ENCODE measurements at places on chromosomes 3 and 15. TPM values are rescaled to one million over a fixed set of nuclear protein-coding genes. Genes with fewer than 3 reads are reported as not detected.
A peak's percentile ranks its signal among the peaks of the same experiment; 100 is the strongest.

Gene LTK
- total RNA-seq = 1.0 TPM

DNA sequence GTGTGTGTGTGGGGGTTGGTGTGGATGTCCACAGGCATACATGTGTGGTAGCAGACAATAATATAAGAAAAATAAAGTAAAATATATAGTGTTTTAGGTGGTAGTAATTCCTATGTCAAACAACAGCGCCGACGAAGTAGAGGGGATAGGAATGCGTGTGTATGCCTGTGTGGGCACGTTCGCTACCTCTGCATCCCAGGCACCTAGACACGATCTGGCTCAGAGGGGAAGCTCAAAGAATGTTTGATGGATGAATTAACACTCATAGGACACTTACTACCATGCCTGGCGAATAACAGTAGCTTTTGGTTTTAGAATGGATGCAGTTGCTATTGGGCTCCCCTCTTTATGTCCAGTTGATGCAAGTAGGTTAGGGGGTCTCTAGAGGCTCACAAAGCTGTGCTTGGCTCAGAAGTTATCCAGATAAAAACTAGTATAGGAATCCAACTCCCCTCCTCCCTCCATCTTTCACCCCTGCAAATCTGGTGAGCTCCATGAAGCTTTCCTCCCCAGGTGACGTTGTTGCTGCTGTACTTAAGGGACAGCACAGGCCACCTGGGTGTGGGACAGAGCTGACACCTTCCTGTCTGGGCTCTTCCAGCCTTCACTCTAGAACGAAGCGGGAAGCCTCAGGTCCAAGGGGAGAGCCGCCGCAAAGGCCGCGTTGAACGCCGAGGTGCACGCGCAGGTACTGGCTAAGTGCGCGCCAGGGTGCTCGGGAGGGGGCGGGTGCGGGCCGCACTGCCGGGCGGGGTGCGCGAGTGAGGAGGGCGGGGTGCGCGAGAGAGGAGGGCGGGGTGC, 192.6 kb upstream of the LYSMD4 start:
- no peak for DNase-seq

Gene NPAP1
- not detected for total RNA-seq

DNA sequence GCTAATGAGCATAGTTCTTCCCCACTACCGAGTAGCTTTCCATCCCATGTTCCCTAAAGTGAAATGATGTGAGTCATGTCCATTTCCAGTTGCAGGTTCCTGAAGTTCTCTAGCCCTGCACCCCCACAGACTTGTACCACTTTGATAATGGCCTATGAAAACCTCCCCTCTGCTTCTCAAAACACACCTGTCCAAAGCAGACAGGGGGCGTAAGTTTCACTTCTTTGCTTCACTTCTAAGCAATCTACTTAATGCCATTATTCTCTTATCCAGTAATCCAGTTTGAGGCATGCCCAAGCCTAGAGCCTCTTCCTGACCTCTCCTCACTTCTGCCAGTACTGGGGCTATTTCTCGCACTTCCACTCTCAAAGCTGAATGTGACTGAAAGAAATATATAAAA, 305.1 kb downstream of the IGSF11 start:
- DNase-seq = no peak

DNA sequence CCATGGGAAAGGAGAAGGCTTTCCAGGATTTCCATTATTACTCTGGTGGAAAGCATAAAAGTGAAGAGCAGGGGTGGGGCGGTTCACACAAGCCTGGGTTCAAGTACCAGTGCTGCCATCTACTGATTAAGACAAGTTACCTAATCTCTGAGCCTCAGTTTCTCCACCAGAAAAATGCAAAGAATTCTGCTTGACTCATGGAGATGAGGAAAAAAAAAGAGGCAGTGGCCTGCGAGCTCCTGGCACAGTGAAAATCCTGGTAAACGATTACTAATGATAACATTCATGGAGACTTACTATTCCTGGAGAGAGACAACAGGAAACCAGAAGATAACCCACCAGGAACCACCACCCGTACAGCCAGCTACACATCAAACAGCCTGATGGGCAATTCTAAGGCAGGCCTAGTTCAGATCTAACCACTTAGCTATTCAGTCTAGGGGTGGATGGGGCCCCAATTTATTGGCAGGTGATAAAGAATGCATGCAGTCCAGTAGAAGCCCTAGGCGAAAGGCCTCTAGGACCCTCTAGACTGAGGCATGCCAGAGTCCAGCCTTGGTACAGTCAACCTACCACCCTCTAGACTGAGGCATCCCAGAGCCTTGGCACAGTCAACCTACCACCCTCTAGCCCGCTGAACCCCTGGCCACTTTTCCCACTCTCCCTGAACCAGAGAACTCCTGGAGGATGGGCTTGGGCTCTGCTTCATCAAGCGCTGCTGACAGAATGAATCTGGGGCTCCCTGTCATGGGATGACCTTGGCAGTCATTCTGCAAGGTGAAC, 2.5 kb downstream of the AMOTL2 start:
- DNase-seq = no peak

DNA sequence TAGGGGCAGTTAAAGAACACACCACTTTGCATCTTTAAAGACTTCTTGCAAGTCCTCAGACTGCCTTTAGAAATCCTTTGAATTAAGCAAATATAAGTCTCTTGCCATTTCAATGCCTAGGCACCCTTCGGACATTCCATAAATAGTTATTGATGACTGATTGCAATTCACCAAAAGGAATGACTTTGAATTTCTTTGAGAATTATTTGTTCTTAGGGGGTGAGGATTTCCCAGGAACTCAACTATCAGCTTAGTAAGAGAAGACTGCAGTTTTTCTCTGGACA, 495 bp upstream of the MYEF2 start:
- DNase-seq = no peak

DNA sequence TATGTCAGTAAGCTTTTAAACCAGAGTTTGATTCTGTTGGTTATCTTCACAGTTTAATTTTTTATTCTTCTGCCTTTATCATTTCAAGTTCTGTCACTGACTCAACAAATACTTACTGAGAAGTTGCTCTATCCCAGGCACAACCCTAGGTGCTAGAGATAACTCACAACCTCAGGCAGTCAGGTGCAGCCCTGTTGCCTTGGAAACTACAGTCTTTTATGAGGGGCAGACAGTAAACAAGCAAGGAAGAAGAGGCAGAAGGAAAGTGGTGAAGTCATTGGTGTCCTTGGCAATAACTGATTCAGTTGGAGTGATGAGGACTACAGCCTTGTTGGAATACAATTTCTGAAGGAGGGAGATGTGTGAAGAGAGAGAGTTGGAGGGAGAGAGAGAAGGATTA, 142.1 kb upstream of the LRTM1 start:
- no peak for DNase-seq

GRCh38 chr3:42524751-42525150, 22.3 kb downstream of the VIPR1 start:
- no peak for DNase-seq

GRCh38 chr3:20380295-20380694, 194.3 kb upstream of the SGO1 start:
- DNase-seq = no peak

Gene SCN11A
- total RNA-seq = not detected

Gene PDZRN3
- 20.0 TPM for total RNA-seq

DNA sequence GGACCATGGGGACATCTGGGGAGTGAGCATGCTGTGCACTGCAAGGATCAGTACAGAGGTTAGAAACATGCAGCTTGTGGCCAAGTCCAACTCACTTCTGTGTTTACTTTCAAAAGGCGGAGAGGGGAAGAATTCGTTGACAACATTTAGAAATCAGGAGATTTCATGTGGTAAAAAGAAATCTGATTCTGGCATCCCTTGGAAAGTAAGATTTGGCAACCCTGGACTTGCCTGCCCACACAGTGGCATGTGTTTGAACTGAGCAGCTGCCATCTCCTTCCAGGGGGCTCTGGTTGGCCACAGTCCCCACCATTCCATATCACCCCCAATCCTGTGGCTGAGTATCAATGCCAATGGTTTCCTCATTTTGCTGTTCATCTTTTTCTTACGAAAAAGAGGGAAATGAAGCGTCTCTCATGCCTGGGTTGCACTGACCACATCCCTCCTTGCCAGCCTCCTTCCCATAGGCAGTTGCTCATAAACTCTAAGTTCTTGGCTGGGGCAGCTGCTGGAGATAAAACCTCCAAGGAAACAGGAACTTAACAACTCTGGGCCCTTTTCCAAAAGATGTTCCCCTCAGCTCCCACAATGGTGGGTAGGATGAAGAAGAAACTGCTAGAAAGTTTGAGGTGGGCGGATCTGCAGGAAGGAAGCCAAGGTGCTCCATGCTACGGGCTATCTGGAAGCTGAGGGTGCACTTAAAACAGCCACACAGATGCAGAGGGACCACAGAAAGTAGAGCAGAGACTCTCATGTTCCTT, 29.2 kb downstream of the SLC6A11 start:
- no peak for DNase-seq

- no peak for DNase-seq
Observed at GRCh38 chr3:72632129-72632528, 216.1 kb downstream of the SHQ1 start.

Gene GHSR
- total RNA-seq = not detected

GRCh38 chr3:197794115-197794514, 3.1 kb downstream of the LRCH3 start:
- no peak for DNase-seq

- DNase-seq = no peak
Observed at GRCh38 chr3:108130701-108131474, 40.1 kb upstream of the CD47 start.

GRCh38 chr3:13626396-13626795, 77.5 kb downstream of the FBLN2 start:
- peak; percentile 59 for DNase-seq

Gene ZPLD1
- total RNA-seq = not detected

Gene POPDC2
- total RNA-seq = 0.80 TPM

DNA sequence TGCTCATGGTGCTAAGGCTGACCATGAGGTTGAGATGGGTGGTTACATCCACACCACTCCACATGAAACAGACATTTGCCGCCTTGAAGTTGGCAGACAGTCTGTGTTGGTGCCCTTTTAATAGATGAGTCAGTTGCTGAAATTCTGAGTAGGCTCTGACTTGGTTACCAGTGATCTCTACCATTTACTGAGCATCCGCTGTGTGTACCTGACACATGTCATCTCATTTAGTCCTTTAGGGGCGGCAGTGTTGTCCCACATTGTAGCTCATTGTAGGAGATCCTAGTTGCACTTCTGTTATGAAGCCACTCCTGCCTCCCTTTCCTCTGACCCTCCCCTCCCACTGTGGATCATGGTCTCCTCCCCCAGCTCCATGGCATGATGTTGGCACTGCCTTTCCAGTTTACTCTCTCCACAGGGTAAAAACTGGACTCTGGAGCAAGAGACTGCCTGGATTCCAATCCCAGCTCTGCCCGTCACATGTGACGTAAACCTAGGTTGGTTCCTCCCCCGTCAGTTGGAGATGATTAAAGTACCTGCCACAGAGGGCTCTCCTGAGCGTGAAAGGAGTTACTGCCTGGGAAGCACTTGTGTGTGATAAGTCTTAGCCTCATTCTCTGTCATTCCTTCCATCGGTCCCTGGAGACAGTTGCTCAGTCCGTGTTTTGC, 21.6 kb downstream of the SLCO3A1 start:
- no peak for DNase-seq

DNA sequence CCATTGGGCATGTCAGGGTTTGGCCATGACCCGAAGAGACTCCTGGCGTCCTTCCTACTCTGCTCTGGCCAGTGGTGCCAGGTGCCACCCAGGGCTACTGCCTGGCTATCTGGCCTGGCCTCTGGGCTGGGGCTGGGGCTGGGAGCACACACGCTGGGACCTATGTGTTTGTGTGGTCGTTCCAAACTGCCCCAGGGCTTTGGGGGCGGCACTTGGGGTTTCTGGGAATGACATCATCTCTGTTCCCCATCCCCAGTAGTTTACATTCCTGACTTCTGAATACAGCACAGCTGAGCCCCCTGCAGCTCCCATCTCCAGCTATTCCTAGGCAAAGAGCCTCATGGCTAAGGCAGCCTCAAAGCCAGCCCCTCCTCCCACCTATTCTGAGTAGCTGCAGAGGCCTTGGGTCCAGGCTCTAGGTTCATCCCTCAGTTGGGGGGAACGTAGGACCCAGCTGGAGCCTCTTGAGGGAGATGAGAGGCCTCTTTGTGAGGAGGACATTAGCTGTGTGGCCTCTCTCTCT, 24.3 kb downstream of the PLEKHO2 start:
- DNase-seq = no peak

DNA sequence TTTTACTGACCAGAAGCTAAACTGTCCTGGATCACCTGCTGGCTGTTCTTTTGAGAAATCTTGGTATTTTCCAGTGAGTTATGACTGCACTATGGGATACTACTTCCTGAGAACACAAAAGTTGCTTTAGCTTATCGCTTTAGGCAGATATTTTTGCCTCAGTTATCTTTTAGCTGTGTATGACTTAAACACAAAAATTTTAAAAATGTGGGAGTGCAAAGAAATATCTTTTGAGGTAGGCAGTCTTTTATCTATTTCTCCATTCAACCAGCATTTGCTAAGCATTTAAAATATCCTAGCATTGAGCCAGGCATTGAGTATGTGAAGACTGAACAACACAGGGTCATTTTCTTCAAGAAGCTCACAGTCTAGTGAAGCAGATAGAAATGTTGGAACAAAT, 981.9 kb downstream of the FHIT start:
- DNase-seq = no peak

GRCh38 chr15:89299896-89300295, 34.7 kb downstream of the POLG start:
- DNase-seq = no peak

Gene XIRP1
- total RNA-seq = not detected

DNA sequence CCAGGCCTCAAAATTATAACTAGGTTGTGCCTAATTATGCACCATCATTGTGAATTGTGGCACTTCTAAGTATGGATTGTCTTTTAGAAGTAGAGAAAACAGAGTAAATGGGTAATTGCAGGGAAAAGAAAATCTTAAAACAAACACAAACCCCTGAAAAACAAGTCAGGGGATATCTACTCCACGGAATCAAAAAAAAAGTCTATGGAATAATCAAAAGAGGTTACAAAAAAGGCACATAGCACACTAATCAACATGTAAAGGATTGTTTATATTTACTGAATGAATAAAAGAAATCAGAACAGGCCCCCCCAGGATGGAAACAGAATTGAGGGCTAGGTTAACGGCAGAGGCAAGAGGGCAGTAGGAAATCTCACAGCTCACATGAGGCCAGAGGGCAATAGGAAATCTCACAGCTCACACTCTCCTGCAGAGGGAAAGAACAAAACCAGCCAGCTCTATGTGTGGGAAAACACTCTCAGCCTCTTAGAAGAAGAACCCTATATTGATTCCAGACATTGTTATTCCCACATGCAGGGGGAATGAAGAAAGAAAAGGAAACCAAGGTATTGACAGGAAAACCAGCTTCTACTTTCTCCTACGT, 72.7 kb upstream of the FNDC3B start:
- no peak for DNase-seq
